ENCODE measurements at places on chromosomes 11 and 22. TPM values are rescaled to one million over a fixed set of nuclear protein-coding genes. Genes with fewer than 3 reads are reported as not detected.

Gene TEX54
- not detected for total RNA-seq

GRCh38 chr11:60455531-60456042 is at the start of gene MS4A1:
Gene MS4A1 (plus strand): TSS chr11:60455847. CDS start chr11:60462375, 6,528 bp downstream.
- H3K27me3 ChIP-seq = no peaks in the 10 kb centered on the region
- H3K4me1 ChIP-seq = peaks cover 8% of the 10 kb centered on the region
- peak; percentile 53 for DNase-seq

DNA sequence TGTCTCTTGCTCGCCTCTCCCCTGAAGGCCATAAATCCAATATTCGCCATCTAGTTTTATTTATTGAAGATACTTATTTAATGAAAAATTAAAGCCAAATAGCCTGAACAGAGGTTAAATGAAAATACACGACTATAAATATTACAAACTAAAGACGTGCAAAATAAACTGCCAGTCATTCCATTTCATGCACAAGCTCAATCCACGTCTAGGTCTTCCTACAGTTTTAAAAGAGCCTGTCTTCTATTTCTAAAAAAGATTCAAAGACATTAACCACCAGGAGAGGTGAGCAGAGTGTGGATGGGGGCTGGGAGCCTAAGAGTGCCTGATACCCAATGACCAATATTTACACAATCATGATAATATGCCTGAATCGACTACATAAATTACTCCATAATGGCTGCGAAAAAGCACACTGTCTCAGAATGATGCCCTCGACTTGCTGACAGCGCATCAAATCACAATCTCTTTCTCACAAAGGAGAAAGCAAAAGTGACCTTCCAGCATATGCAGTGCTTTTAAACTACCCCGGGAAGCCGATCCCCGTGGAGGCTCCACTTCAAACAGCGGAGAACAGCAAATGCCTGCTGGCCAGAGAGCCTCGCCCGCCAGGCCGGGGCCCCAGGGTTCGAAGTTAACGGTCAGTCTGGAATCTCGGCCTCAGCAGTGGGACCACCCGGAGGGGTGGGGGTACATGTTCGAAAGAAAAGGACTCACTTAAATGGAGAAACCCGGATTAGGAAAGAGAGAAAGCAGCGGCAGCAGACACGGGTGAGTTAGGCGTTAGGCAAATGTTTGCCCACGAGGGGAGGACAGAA is 1.7 kb downstream of the FCHSD2 start:
- peaks cover 36% of the 10 kb centered on the region for H3K4me1 ChIP-seq
- H3K4me3 ChIP-seq = peak overlapping the region; percentile 89
- H3K27me3 ChIP-seq = no peaks in the 10 kb centered on the region
- H3K27ac ChIP-seq = peak overlapping the region; percentile 23

DNA sequence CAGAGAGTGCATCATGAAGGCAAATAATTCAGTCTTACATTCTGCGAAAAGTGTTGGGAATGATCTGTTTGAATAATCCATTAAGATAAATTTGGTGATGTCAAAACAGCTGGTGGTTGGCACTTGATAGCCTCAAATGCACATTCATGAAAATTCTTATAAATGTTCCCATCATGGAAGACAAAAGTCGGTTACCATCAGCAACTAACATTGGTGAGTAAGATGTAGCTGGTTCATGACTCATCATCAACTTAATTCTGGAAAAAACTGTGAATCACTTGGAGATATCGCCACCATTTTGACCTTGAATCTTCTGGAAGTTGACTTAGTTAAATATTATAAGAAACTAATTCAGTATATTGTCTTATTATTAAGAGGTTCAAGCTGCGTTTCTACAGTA is 11.2 kb downstream of the CRYBB1 start:
- H3K4me3 ChIP-seq = no peak overlapping the region
- no peak overlapping the region for H3K27ac ChIP-seq
- H3K4me1 ChIP-seq = peaks cover 19% of the 10 kb centered on the region
- no peaks in the 10 kb centered on the region for H3K27me3 ChIP-seq
- DNase-seq = no peak

GRCh38 chr11:43579171-43579918 is 101.2 kb upstream of the HSD17B12 start:
- peaks cover 25% of the 10 kb centered on the region for H3K4me1 ChIP-seq
- no peak overlapping the region for H3K27ac ChIP-seq
- DNase-seq = no peak
- H3K27me3 ChIP-seq = peaks cover 55% of the 10 kb centered on the region

DNA sequence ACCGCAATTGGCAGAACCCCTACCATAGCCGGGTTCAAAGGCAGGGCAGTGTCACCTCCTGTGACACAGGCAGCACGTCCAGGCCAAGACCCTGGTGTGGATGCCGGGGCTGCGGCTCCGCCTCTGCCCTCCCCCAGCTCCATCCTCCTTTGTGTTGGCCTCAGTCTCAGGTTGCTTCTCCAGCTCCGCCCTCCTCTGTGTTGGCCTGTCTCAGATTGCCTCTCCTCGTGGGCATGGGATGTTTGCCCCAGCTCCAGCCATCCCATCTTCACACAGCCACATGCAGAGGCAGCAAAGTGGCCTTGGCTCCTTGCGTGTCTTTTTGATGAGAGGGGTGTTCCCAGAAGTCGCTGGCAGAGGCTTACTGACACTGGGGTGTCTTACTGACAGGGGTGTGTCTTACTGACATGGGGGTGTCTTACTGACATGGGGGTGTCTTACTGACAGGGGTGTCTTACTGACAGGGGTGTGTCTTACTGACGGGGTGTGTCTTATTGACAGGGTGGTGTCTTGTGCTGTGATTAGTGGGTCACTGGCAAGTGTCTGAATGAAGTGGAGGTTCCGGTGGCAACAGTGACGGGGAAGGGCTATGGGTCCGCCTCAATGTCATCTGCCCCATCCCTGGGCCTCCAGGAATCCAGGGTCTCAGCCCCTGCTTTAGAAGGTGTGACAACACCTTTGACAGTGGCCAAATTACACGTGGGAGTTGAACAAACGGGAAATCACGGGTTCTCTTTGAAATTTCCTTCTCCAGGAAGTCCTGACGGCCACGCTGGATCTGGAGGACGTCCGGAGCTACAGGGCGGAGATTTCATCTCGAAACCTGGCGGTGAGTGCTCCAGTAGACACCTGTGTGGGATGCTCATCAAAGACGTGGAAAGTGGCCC is 24.9 kb downstream of the NADSYN1 start:
- peaks cover 76% of the 10 kb centered on the region for H3K36me3 ChIP-seq
- H3K4me1 ChIP-seq = no peaks in the 10 kb centered on the region
- no peak overlapping the region for H3K27ac ChIP-seq
- no peaks in the 10 kb centered on the region for H3K27me3 ChIP-seq
- no peak for DNase-seq

GRCh38 chr11:56890584-56891305 is 98.0 kb upstream of the OR5AK2 start:
- DNase-seq = no peak
- no peak overlapping the region for H3K4me3 ChIP-seq
- no peak overlapping the region for H3K27ac ChIP-seq
- no peaks in the 10 kb centered on the region for H3K36me3 ChIP-seq

DNA sequence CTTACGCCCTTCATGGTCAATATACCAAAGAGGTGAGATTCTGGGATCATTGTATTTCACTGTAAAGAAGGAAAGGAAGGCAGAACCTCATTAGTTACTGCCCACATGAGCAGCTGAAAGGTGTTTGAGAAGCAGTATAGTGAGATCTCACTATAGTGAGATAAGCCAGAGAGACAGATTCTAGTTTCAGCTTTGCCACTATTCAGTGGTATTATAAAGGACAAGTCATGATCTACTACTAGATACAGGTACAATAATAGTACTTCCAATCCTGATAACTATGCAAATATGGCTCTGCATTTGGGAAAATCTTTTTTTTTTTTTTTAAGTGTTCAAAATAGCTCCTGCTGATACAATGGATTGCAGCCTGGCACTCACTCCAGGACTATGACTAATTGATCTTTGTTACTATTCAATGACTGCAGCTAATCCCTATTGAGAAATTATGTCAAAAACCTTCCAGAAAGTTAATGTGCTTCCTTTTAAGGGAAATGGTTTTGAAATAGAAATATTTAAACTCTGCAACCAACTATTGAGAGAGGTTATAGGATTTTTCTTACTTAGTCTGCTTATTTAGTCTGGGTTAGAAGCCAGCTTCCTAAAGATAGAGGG is 8.3 kb upstream of the DLAT start:
- peaks cover 3% of the 10 kb centered on the region for H3K27me3 ChIP-seq
- H3K36me3 ChIP-seq = no peaks in the 10 kb centered on the region
- no peak overlapping the region for H3K4me3 ChIP-seq
- no peak for DNase-seq

- H3K27ac ChIP-seq = peak overlapping the region; percentile 65
- H3K4me3 ChIP-seq = peak overlapping the region; percentile 53
- H3K36me3 ChIP-seq = no peaks in the 10 kb centered on the region
- peaks cover 31% of the 10 kb centered on the region for H3K4me1 ChIP-seq
- DNase-seq = peak; percentile 23
Observed at GRCh38 chr22:40176921-40177737, 596 bp upstream of the TNRC6B start.

- no peaks in the 10 kb centered on the region for H3K36me3 ChIP-seq
- no peaks in the 10 kb centered on the region for H3K27me3 ChIP-seq
- no peak overlapping the region for H3K4me3 ChIP-seq
- no peak for DNase-seq
- H3K4me1 ChIP-seq = no peaks in the 10 kb centered on the region
Observed at GRCh38 chr11:72652133-72652532, 22.1 kb downstream of the PDE2A start.

- peaks cover 40% of the 10 kb centered on the region for H3K27me3 ChIP-seq
- peaks cover 16% of the 10 kb centered on the region for H3K4me1 ChIP-seq
- H3K36me3 ChIP-seq = no peaks in the 10 kb centered on the region
Observed at GRCh38 chr11:134276396-134277182, 410 bp downstream of the GLB1L3 start.

Gene KRTAP5-11
- not detected for total RNA-seq

- H3K36me3 ChIP-seq = no peaks in the 10 kb centered on the region
- peaks cover 43% of the 10 kb centered on the region for H3K4me1 ChIP-seq
- H3K4me3 ChIP-seq = no peak overlapping the region
- peak overlapping the region; percentile 91 for H3K27ac ChIP-seq
Observed at GRCh38 chr22:37197451-37198257, 9.6 kb upstream of the C1QTNF6 start.
